ENCODE measurements at places on chromosomes 5 and 9.
A peak's percentile ranks its signal among the peaks of the same experiment; 100 is the strongest.

DNA sequence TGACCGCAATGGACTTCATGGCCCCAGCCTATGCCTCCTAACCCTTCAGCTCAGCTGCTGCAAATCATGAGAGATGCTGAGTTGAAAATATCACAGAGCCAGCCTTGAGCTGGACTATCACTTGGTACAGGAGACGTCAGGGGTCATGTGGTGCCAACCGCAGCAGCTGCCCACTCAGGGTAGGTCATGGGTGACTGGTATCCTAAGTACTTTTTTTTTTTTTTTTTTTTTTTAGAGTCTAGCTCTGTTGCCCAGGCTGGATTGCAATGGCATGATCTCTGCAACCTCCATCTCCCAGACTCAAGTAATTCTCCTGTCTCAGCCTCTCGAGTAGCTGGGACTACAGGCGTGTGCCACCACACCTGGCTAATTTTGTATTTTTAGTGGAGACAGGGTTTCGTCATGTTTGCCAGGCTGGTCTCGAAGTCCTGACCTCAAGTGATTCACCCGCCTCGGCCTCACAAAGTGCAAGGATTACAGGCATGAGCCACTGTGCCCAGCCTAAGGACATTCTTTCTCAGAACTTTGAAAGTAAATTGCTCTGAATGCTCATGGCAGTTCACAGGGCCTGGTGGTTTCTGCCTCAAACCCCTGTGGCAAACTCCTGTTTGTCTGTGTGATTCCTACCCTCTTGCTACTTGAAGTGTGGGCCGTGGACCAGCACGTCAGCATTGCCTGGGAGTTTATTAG lies 21.3 kb downstream of the WWC1 start:
- DNase-seq, result no peak

DNA sequence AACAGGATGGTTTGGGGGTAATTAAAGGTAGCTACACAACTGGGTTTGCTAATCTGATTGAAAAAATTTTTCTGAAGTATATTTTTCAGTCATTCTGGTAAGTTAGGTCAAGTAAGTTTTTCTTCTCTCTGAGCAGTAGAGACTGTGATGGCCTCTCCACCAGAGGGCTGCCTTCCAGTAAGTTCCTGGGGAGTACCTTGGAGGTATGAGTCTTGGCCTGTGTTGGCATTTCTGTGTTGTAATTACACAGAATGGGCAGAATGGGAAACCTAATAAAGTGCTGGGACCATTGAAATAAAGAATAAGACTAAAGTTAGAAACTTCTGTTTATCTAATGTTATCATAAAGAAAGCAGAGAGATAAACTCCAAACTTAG lies 430.8 kb downstream of the ARHGEF28 start:
- peak; percentile 33 for DNase-seq

DNA sequence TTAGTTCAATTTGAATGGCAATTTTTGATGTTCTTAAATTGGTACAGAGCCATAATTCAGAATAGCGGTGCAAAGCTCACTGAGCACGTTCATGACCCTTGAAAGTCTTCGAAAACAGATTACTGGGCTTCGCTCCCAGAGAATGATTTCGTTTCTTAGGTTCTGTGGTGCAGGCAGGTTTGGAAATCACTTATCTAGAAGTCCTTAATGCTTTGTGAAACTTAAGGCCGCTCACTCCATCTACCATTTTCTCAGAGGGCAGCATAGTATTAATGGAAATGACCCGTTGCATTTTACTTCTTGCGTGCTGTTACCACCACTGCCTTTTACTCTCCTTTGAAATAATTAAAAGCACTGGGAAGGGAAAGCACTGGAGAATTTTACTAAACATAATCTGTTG lies 2.9 kb upstream of the MAT2B start:
- no peak for DNase-seq

GRCh38 chr5:32776200-32776599 lies 65.1 kb downstream of the NPR3 start:
- DNase-seq, result no peak

DNA sequence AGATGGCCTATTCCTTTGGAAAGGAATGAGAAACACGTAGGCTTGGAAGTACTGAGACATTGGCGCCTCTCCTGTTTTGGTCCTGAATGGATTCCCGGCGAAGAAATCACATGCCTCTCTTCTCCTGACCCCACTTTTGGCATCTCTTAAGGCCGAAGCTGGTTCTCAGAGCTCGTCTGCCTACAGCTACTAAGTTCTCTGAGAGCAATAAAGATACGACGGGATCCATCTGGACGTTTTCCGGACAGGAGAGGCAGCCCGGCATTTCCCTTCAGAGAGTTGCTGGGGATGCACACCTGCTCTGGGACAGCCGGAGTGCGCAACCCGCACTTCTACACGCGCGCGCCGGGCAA lies 336.8 kb upstream of the PUM3 start:
- peak; percentile 50 for DNase-seq

GRCh38 chr5:13735691-13736090 lies 208.8 kb downstream of the DNAH5 start:
- no peak for DNase-seq

- DNase-seq, result no peak
These were observed 11.2 kb downstream of the KLHL9 start for GRCh38 chr9:21324047-21324446.

DNA sequence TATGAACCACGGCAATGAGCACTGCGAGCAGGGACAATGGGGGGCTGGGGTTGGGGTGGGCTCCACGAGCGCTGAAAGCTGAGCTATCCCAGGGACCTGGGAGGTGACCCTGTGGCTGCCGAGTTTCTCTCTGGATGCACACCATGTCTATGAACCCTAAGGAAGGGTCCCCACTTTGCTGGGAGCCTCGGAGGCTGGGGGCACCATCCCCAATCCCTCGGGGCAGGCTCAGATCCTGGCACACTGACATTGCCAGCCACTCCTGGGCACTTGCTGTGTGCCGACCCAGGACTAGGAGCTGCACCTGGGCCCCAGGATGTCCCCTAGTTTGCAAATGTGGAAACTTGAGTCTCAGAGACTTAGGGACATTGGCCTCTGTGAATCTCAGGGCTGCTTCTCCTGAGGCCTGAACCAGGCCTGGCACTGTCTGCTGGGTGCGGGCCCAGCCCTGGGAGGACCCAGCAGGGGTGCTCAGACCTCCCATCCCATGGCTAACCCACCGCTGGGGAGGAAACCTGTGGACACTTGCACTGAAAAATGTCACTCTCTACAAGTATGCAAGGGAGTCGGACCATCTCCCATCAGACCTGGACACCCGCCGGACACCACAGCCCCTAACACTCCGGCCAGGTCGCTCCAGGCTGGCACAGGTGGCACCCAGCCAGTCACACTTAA lies 13.0 kb upstream of the CAMSAP1 start:
- no peak for DNase-seq

GRCh38 chr9:109378316-109378715 lies 57.5 kb upstream of the EPB41L4B start:
- DNase-seq, result no peak

- no peak for DNase-seq
These were observed 122.1 kb downstream of the SIL1 start for GRCh38 chr5:139076111-139076510.
